ENCODE measurements at places on chromosomes 6 and 20.

GRCh38 chr20:48155268-48155667 is 370.0 kb upstream of the SULF2 start:
- no peak overlapping the region for H3K4me3 ChIP-seq
- H3K27ac ChIP-seq = no peak overlapping the region
- no peak for DNase-seq
- no peaks in the 10 kb centered on the region for H3K36me3 ChIP-seq
- H3K4me1 ChIP-seq = no peaks in the 10 kb centered on the region
- peaks cover 12% of the 10 kb centered on the region for H3K27me3 ChIP-seq

GRCh38 chr20:64247970-64248841 is 7.3 kb upstream of the PCMTD2 start:
- no peaks in the 10 kb centered on the region for H3K4me1 ChIP-seq
- H3K27ac ChIP-seq = no peak overlapping the region
- no peaks in the 10 kb centered on the region for H3K36me3 ChIP-seq
- no peaks in the 10 kb centered on the region for H3K27me3 ChIP-seq
- no peak for DNase-seq
- H3K4me3 ChIP-seq = no peak overlapping the region

DNA sequence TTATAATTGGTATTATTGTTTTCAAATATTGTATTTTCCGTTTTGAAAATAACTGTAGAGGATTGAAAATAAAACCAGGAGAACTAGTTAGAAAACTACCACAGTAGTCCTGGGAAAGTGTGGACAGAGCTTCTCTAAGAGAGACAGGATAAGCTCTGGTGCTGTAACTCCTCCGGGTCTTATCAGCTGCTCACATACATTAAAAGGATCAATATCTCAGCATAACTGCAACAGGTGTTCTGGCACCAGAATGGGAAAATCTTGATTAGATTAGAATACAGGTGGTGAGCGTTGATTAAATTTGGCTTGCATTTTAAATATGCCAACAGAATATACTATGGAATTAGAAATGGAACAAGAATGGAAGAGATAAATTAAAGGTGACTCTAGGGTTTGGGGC is 1138.9 kb upstream of the ADGRB3 start:
- no peak overlapping the region for H3K4me3 ChIP-seq
- H3K27ac ChIP-seq = no peak overlapping the region
- no peaks in the 10 kb centered on the region for H3K4me1 ChIP-seq
- no peaks in the 10 kb centered on the region for H3K27me3 ChIP-seq
- DNase-seq = no peak

DNA sequence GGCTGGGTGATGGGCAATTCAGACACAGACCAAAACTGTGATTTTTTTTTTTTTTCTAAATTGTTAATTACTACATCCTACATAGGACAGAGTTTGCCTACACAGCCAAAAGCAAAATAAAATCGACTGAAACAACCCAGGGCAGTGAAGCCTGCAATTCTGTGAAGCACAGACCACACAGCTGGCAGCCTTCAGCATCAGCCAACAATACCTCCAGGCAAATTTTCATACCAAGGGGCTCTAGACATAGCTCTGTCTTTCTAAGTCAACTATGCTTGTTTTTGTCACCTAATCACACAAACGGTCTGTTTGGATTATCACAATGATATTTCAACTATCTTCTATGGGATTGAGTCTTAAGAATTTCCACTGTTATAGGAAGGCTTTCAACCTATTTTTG is 17.6 kb downstream of the RMND1 start:
- peaks cover 7% of the 10 kb centered on the region for H3K4me1 ChIP-seq
- H3K27ac ChIP-seq = no peak overlapping the region
- no peaks in the 10 kb centered on the region for H3K27me3 ChIP-seq
- no peak overlapping the region for H3K4me3 ChIP-seq

GRCh38 chr20:2305029-2305428 is 9.2 kb downstream of the TGM3 start:
- no peak overlapping the region for H3K4me3 ChIP-seq
- H3K27ac ChIP-seq = no peak overlapping the region
- H3K36me3 ChIP-seq = no peaks in the 10 kb centered on the region
- H3K27me3 ChIP-seq = peaks cover 14% of the 10 kb centered on the region
- H3K4me1 ChIP-seq = no peaks in the 10 kb centered on the region
- DNase-seq = no peak

GRCh38 chr20:30506100-30506499 is 751.4 kb upstream of the DEFB115 start:
- no peaks in the 10 kb centered on the region for H3K4me1 ChIP-seq
- peaks cover 8% of the 10 kb centered on the region for H3K36me3 ChIP-seq
- H3K27me3 ChIP-seq = no peaks in the 10 kb centered on the region
- no peak overlapping the region for H3K4me3 ChIP-seq

DNA sequence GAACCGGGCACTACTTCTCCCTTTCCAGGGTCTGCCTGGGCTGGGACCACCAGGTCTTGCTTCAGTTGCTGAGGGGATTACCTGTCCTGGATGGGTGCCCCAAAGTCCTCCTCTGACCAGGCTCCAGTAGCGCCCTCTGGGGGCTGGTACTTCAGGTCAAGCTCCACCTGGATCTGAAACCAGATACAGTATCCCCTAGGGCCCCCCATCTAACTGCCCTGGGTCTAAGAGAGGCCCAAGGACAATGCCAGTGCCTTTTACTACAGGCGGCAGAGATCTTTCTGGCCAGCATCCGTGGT is 11.2 kb upstream of the SPAG4 start:
- no peak overlapping the region for H3K4me3 ChIP-seq
- no peak overlapping the region for H3K27ac ChIP-seq
- H3K4me1 ChIP-seq = peaks cover 15% of the 10 kb centered on the region
- DNase-seq = no peak
- H3K36me3 ChIP-seq = no peaks in the 10 kb centered on the region

DNA sequence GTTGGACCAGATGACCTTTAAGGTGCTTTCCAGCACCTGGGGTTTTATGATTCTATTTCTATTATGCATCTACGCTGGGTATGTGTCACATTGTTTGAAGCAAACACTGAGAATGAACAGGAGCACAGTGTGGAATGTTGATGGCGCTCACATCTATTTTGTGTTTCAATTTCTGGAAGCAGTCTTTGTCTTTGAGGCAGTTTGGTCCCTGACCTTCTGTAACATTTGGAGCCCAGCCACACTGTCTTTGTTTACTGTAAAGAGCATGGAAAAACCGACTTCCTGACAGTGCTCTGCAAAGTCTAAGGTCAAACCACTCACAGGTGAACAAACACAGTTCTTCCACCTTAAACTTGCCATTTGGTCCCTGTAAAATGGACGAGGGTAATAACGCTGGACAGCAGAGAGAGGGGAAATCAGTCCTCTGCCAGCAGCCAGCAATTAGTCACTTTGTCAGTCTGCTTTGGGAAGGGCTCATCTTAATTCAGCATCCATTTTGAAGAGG is 155.5 kb downstream of the PRL start:
- H3K36me3 ChIP-seq = no peaks in the 10 kb centered on the region
- H3K27ac ChIP-seq = no peak overlapping the region
- peaks cover 20% of the 10 kb centered on the region for H3K27me3 ChIP-seq

- H3K4me1 ChIP-seq = peaks cover 82% of the 10 kb centered on the region
- H3K4me3 ChIP-seq = peak overlapping the region; percentile 99
- H3K27ac ChIP-seq = peak overlapping the region; percentile 99
- peaks cover 15% of the 10 kb centered on the region for H3K36me3 ChIP-seq
- DNase-seq = peak; percentile 66
- H3K27me3 ChIP-seq = no peaks in the 10 kb centered on the region
Observed at GRCh38 chr6:41940759-41941279, 789 bp downstream of the CCND3 start.

DNA sequence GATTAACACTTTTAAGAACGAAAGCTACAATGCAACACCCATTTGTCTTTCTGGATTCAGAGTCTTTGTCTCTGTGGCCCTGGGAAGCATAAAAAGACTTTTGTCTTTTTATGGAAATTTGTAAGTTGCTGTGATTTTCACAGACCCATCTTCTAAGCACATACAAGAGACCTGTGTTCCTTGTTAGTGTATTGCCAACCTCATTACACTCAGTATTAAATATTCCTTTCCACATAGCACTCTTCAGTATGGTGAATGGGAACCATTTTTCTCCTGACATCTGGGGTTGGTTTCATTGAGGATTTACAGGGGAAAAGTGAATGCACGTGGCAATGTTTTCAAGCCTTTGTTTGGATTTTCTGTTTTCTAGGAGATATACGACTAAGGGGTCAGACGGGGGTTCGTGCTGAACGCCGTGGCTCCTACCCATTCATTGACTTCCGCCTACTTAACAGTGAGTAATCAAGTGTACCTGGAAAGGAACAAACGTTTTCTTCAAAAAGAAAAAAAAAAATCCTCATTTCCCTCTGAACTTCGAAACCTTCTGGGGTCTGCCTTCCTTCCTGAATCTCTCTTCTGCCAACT is 141.7 kb downstream of the MTFR2 start:
- DNase-seq = no peak
- no peak overlapping the region for H3K4me3 ChIP-seq
- no peaks in the 10 kb centered on the region for H3K36me3 ChIP-seq
- H3K27ac ChIP-seq = no peak overlapping the region
- no peaks in the 10 kb centered on the region for H3K4me1 ChIP-seq

Data from activated T-cell treated with anti-CD3 and anti-CD28 coated beads, Interleukin-2, amount 50 U/mL, for 72 hours (primary cell).